ENCODE measurements at places on chromosomes 13 and 19. TPM values are rescaled to one million over a fixed set of nuclear protein-coding genes. Genes with fewer than 3 reads are reported as not detected.

Gene MYH14
- polyA plus RNA-seq, result 19.0 TPM

Gene LSM4
- 88.0 TPM for polyA plus RNA-seq

GRCh38 chr13:107600971-107601370 is 614.4 kb downstream of the LIG4 start:
- no peak for DNase-seq

DNA sequence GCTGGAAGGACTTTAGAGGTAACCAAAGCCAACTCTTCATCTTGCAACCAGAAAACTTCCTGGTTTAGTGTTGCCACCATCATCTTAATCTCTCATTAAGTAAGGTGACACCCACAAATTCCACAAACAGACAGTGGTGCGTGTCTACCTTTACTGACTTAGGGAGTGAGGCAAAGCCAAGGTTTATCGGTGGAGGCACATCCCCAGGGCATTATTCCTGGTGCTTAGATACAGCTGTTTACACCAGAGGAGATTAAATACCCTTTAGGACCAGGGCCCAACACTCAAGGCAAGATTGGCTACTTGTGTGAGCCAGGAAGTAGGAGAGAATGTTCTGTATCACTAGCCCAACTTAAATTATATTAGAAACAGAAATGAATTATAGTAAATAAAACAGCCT is 9.5 kb downstream of the STOML3 start:
- no peak for DNase-seq

Measured in right renal cortex interstitium (tissue), 3 donors.